Activated CD8-positive, alpha-beta memory T cell treated with anti-CD3 and anti-CD28 coated beads for 1 hour (primary cell): ENCODE measurements at places on chromosomes 1 and 21.
A peak's percentile ranks its signal among the peaks of the same experiment; 100 is the strongest.

- no peak for DNase-seq
These were observed 408.7 kb upstream of the TMPRSS15 start for GRCh38 chr21:18812308-18812707.

- DNase-seq, result no peak
These were observed 161.8 kb downstream of the NFIA start for GRCh38 chr1:61244114-61244513.

DNA sequence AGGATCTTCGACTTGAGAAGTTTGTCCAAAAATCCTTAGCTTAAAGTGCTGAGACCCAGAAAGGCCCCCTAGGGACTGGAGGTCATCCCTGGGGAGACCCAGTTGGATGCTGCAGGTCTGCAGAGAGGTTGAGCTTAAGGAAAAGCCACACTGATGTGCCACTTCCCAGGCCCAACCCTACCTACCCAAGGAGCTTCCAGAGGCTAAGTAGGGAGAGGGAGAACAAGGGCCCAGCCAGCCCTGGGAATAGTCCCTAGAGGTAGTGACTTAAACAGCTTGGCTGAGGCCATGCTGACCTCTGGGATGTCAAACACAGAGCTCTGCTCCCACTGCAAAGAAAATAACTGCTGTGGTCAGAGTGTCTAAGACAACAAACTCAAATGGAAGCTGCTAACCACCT lies 693.7 kb downstream of the MATN1 start:
- no peak for DNase-seq

DNA sequence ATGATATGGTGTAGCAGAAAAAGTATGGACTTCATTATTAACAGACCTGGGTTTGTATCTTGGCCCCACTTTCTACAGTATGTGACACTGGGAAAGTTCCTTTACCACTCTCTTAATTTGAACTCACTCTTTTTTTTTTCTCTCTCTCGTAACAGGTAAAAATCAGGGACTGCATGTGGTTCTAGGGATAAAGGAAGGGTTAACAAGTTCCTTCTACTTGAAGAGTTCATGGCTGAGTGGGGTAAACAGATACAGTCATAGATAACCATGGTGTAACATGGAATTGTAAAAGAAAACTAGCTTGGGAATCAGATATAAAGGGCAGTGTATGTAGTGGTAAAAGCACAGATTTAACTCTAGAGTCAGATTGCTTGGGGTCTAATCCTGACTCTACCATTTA lies 21.2 kb downstream of the ZYG11B start:
- no peak for DNase-seq

- no peak for DNase-seq
These were observed 154.5 kb upstream of the SPAG17 start for GRCh38 chr1:118339400-118340124.

GRCh38 chr21:39316729-39317128 lies 3.3 kb upstream of the BRWD1 start:
- no peak for DNase-seq

GRCh38 chr1:147046189-147046862 lies 108.2 kb downstream of the NBPF12 start:
- DNase-seq, result no peak

DNA sequence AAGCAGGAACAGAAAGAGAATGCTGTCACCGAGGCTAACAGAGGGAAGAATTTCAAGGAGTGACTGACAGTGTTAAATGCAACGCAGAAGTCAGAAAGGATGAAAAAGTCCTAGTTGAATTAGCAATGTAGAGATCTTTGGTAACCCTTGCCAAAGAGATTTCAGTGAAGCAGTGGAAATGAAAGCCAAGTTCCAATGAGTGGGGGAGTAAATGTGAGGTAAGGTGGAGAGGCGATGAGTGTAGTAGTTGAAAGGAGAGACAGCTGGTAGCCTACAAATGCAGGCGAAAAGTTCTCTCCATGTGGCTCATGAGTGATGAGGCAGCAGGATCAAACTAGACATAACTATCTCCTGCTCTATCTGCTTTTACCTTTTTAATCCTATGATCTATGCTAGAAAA lies 74.6 kb upstream of the IPO9 start:
- DNase-seq, result no peak

GRCh38 chr1:24903560-24903954 lies 26.5 kb downstream of the RUNX3 start:
- DNase-seq, result no peak

DNA sequence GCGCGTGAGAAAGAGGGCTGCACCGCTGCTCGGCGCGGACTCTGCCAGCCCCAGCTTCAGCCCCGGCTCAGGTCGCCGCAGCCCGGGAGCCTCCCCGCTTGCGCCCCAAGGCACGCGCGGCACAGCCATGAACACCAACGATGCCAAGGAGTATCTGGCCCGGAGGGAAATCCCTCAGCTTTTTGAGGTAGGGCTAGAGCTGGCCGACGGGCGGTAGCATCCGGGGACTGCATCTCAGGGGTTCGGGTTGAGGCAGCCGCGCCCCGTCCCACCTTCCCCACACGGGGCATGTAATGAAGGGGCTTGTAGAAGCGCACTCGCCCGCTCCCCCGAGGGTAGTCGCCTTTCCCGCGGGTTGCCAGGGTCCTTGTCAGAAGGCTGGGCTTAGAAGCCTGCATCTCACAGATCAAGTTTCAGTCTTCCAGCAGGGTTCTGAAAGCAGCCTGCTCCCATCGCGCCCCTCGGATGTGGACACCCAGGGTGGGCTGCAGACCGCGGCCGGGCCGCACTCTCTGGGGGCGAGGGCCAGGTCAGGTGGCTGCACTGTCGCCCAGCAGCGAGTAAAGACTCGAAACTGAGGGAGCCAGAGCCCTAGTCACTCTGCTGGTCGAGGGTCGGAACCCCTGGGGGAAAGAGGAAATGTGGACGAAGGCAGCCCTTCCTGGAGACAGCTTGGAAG lies 507 bp downstream of the AK5 start:
- no peak for DNase-seq

DNA sequence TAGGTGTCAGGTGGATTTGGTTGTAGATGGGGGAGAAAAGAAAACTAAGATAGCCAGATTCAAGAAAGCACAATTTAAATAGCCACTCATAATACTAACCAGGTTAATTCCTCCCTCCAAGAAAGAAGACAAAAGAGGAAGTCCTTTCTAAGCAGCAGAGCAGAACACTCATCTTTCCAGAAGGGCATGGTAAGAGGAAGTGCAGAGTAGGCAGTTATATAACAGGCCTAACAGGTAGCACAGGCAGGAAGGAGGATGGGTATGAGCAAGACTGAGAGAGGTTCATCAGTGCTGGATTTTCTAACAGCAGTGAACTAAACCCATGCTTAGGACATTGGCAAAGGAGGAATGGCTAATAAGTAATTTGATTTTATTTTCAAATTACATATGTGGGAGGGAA lies 517.5 kb downstream of the PLPP3 start:
- no peak for DNase-seq

GRCh38 chr1:65148548-65149350 lies 746 bp downstream of the AK4 start:
- no peak for DNase-seq

DNA sequence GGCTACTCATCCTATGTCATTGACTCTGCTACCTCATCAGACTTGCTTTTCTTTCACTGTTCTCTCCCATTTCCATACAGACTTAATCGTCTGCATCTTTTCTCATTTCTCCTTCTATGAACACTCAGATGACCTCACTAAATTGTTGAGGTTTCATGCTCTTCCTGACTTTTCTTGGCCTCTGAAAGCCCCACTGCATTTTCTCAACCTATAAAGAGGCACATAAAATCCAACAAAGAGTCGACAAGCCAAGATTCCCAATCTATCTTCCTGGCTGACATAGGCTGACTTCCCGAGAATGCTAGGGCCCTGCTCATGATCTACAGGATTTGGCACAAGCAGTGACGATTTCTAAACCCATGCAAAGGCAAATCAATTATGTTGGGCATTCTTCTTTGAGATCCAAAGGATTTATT lies 280.8 kb upstream of the DPYD start:
- no peak for DNase-seq

DNA sequence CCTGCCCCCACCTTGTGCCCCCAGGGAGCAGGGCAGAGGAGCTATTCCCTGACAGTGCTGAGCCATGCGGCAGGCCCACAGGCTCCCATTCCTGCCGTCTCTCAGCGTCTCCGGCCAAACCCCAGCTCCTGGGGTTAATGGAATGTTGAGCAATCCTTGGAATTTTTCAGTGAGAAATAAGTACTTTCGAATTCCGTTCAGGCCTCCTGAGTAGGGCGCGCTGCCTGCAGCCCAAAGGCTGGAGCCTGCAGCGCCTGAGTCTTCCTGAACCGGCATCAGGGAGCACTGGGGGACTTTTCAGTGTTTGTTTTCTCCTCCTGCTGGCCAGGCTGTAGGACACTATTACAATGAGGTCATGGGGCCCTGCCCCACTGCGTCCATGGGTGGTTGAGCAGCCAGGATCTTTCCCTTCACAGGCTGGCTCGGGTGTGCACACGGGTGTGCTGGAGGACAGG lies 33.3 kb upstream of the CSF1 start:
- no peak for DNase-seq

- no peak for DNase-seq
These were observed 84.8 kb upstream of the CACNA1E start for GRCh38 chr1:181398544-181398943.

DNA sequence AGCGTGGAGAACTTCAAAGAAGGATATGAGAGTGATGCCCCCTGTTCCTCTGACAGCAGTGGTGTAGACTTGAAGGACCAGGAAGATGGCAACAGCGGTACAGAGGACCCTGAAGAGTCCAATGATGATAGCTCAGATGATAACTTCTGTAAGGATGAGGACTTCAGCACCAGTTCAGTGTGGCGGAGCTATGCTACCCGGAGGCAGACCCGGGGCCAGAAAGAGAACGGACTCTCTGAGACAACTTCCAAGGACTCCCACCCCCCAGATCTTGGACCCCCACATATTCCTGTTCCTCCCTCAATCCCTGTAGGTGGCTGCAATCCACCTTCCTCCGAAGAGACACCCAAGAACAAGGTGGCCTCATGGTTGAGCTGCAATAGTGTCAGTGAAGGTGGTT lies 14.0 kb downstream of the CERS2 start:
- no peak for DNase-seq

GRCh38 chr1:15303935-15304334 lies 56.9 kb downstream of the FHAD1 start:
- no peak for DNase-seq

- no peak for DNase-seq
These were observed 8.2 kb upstream of the SLC9A1 start for GRCh38 chr1:27163093-27163492.

DNA sequence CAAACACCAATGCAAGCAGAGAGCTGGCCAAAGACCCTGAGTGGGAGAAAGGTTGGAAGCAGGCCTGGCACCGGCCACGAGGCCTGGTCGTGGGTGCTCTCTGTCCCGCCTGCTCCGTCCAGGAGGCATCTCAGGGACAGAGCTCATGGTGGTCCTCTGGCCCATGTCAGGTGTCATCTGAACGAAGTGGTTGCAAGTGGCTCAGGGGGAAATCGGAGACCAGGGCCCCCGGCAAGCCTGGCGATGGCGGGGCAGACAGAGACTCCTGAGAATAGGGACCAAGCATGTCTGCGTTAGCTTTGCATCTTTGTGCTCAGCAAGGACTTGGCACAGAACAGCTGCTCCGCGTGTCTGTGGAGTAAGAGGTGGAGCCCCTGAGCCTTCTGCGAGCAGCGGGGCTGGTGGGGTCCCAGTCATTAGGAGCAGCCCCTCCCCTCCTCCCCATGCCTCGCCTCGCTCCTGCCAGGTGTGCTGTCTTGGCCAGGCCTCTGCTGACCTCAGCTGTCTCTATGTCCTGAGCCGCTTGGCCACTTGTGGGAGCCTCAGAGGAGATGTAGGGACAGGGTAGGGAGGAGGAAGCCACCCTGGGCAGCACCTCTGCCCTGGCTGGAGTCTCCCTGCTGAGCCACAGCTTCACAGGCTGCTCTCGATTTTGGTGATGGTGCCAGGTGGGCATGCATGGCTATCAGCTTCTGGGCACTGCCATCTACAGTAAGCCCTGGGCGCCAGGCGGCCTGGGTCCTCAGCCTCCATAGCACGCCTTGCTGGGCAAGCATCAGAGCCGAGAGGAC lies 362.9 kb upstream of the VAMP3 start:
- no peak for DNase-seq

- no peak for DNase-seq
These were observed 2.7 kb downstream of the AK4 start for GRCh38 chr1:65150583-65151263.

DNA sequence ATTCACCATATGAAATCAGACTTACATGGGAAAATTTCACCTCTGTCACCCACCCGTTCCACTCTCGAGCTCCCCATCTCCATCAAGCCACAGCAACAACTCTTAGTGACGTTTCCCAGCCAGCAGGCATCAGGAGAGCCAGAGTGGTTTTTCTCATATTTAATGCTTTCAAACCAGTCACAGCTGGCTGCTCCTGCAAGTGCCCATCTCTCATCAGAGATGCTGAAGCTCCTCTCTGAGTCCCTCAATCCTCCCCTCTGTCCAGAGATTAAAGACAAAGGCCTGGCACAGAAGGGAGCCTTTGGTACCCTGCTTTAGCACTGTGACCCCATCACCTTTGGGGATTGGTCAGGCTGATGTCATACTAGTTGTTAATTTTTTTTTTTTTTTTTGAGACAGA lies 277.3 kb downstream of the DNM3 start:
- no peak for DNase-seq

GRCh38 chr1:73676186-73676585 lies 521.8 kb downstream of the LRRIQ3 start:
- DNase-seq, result no peak

GRCh38 chr21:44049182-44049581 lies 37.1 kb downstream of the TRAPPC10 start:
- DNase-seq, result no peak

DNA sequence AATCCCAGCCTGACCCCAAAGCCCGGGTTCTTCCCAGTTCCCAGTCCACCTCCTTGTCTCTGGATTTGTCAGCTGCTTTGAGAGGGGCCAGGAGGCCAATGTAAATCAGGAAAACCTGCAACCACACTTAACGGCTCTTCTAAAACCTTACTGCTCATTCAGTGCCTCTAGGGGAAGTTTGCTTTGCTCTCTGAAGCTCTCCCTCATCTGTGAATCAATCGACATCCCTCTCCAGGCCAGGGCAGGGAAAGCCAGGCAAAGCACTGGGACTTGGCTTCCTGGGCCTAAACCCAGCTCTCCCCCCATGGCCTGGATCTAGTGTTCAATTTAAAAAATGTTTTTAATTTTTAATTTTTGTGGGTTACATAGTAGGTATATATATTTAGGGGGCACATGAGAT lies 9.3 kb downstream of the NKAIN1 start:
- no peak for DNase-seq

DNA sequence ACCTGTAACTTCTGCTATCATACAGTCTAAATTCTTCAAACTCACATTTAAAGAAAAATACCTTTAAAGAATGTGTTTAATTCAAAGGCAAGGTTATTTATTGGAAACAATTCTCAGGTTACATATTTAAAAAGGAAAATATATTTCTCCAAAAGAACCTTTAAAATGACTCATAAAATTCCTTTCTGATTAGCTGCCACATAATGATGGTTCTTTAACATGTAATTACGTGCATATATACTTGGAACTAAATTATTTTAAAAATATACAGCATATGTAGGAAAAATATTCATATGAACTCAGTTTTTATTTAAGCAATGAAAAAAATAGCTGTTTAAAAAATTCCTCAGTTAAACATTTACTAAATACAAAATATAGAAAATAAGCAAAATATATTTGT lies 173.6 kb downstream of the COP1 start:
- DNase-seq, result no peak

- DNase-seq, result peak; percentile 79
These were observed 197.2 kb downstream of the DYRK1A start for GRCh38 chr21:37563641-37564340.
